Daoy (cell line): ENCODE measurements at places on chromosomes 6 and 20.

DNA sequence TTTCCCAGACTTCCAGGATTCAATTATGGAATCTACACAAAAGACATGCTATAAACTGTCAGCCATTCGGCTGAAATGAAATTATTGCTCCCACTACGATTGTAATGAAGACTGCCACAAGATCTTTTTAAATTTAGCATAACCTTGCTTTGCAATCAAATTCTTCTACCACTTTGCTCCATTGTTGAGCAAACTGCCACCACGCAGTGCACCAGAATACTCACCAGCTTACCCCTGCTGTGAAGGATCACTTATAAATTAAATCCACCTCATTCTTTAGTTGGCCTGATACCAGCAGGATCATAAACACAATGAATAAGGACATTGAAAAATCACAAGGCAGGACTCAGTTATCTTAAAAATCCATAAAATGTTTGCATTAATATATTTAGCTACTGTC is 151.8 kb upstream of the PRND start:
- DNase-seq = no peak

GRCh38 chr6:77466451-77467437 is 3.5 kb upstream of the HTR1B start:
- DNase-seq = no peak

GRCh38 chr6:126376682-126377081 is 36.8 kb downstream of the CENPW start:
- no peak for DNase-seq

DNA sequence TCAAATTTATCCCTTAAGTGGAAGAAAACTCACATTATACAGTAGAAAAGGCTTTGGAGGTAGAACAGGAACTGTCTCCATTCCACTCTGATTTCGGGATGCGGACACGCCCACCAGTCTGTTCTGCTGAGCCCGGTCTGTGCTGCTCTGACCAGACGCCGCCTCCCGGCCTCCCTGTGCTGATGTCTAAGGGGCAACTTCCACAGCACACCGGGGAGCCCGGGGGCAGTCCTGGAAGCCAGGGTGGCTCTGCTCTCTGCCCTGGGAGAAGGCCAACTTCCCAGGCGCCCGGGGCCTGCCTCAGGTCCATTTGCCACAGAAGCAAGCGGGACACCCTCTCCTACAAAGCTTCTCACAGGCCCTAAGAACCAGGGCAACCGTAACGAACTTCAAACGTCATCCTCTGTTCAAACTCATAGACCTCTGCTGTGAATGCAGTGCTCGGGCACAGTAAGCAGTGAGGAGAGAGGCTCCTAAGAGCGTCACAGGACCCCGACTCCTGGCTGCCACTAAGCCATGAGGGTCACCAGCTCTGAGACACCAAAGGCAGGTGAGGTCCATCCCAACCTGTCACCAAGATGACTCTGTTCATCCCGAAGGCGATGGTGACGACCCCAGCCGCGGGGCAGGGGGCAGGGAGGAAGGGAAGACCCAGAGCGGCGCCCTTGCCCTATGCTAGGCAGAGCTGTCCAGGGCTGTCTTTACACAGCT is 5.6 kb downstream of the TAF4 start:
- no peak for DNase-seq

- no peak for DNase-seq
Measured at GRCh38 chr6:14517516-14518105, 400.0 kb downstream of the CD83 start.

GRCh38 chr20:53875452-53875851 is 194.9 kb downstream of the BCAS1 start:
- DNase-seq = no peak

DNA sequence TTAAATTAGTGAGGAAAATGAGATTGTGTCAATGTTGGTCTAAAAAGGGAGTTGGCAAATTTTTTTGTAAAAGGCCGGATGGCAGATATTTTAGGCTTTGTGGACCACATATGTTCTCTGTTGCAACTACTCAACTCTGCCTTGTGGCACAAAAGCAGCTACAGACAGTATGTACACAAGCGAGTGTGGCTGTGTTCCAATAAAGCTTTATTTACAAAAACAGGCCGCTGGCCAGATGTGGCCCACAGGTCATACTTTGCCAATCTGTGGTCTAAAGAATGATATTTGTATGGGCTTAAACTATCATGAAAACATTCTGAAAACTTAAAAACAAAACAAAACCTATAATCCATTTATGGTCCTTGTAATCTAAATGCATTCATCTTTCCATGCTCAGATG is 228.3 kb downstream of the CLIC5 start:
- DNase-seq = no peak

GRCh38 chr6:166408936-166409755 is 26.4 kb upstream of the MPC1 start:
- no peak for DNase-seq

GRCh38 chr6:67757465-67758033 is 877.5 kb upstream of the ADGRB3 start:
- no peak for DNase-seq

DNA sequence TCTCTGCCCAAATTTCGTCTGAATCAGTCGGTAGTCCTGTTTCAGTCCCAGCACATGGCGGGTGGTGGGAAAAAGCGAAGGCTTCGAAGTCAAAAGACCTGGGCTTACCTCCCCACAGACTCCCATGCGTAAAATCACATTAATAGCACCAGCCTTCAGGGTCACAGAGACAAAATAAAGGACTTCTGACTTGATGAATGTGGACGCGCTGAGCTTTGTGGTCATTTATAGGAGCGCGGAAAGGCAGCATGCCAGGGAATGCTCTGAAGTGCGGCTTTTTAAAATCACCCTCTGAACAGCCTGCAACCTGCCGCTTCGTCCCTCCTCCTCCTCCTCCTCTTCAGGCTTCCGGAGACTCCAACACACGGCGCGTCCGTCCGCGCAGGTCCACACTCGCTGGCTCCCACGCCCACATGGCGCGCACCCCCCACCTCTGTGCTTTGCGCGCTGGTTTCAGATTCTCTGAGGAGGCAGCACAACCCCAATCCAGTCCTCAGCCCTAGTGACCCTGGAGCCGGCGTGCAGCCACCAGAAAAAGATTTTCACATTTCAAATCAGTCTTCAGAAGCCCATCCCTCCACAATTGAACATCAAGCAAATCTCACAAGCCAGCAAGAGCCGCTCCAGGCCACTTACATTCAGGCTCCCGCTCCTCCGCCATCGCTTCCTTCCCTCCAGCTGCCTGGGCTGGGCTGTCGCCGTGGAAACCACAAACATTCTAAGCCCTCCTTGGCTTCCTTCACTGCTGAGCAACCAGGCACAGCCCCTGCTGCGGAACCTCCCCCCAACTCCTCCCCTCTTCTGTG is at the start of gene C6orf118:
C6orf118 (minus strand) TSS at position 680 of the 806 bp plus-strand sequence; CDS start at position 661, 19 bp downstream.
- DNase-seq = peak; percentile 79

- DNase-seq = peak; percentile 89
Measured at GRCh38 chr20:47379433-47380150, 23.1 kb upstream of the ZMYND8 start.
